Stimulated activated CD8-positive, alpha-beta memory T cell treated with anti-CD3 and anti-CD28 coated beads, Interleukin-15, amount 100 ng/mL, for 1 hour (primary cell): ENCODE measurements at places on chromosomes 3 and 15.

DNA sequence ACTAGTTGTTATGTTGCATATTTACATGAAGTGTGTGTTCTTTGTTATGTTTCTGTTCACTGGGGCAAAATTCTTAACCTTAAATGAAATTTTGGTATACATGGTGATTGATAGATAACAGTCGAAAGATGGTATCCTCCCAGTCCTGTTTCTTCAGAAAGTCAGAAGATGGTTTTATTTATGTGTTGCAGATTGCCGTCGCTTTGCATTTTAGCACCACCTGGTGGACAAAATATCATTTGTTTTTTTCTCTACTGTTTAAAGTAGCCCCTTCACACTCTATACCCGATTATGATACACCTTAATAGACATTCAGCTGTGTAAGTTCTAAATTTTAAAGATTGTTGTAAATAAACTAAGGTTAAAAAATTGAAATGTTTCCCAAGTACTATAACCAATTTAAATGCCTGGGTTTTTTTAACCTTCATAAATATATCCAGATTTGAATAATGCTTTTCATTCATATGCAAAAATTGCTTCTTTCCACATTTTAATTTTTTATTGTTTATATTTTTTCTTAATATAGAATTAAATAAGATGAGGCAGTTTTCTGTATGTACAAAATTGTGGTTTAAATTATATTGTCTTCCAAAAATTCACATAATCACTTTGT lies 152.2 kb downstream of the ALCAM start:
- DNase-seq = no peak

- DNase-seq = no peak
Observed at GRCh38 chr3:116947809-116948208, 238.2 kb downstream of the TUSC7 start.

DNA sequence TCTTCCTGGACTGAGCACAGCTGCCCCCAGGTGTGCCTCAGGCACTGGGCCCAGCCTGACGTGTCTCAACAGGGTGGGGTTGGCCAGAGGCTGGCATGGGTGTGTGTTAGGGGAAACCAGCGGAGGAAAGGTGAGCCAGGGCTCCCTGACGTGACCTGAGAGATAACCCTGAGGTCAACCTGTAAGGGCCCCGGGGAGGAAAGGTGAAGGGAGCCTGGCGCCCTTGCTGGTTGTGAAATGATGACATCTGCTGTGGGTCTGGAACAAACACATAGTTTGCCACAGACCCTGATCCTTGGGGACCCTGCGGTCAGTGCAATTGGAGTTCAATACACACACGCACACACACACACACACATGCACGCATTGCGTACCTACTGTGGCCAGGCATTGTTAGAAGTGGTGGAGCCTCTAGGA lies 100.2 kb upstream of the TLE3 start:
- no peak for DNase-seq

- DNase-seq = no peak
Observed at GRCh38 chr15:52445954-52446353, 82.7 kb downstream of the MYO5A start.

DNA sequence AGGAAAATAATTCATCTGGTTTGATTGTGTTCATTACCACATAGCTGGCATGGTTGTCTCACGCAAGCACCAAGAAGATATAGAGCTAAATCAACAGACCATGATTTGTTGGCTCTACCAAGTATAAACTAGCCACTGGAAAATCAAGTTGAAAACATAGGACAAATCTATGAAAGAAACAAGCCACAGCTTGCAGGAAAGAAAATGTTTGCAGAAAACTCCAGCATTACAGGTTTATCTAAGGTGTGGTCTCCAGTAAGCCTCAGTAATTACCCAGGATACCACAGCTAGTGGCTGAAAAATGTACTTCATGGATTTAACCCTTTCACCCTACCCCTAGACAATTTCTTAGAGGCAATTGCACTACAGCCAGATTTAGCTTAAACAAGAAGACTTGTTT lies 340.6 kb downstream of the SOX2 start:
- DNase-seq = no peak

DNA sequence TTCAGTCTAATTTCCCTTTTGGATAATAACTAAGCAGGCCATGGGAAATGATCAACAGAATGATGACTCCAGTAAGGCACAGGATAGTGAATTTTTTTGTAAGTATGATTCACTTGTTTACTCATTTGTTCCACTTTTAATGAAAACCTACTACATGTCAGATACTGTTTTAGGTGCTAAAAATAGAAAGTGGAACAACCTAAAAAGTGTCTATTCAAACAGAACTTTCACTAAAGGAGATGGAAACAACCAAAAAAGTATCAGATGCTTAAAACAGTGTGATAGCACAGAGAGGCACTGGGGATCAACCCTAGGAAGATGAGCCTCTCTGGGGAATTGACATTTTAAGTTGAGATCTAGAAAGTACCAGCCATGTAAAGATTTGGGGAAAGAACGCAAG lies 11.1 kb downstream of the RYK start:
- no peak for DNase-seq

GRCh38 chr3:112471596-112472325 lies 27.5 kb downstream of the BTLA start:
- no peak for DNase-seq

- DNase-seq = no peak
Observed at GRCh38 chr15:72923289-72923688, 129.0 kb upstream of the NEO1 start.

DNA sequence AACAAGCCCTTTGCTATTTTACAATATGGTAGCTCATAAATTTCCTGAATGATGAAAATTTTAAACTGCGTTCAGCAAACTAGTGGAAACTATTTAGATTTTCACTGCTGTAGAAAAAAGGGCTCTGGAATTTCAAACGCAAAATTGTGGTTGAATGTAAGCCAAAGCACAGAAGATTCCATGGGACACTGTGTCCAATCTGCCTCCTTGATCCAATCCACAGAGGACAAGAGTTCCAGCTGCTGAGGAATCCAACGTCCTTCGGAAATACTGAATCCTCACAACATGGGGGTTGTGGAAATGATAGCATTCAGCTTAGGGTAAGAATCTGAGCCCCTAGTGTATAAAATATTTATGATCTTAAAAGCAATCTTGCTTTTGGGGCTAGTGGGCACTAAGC lies 161.0 kb downstream of the PLD1 start:
- DNase-seq = no peak

DNA sequence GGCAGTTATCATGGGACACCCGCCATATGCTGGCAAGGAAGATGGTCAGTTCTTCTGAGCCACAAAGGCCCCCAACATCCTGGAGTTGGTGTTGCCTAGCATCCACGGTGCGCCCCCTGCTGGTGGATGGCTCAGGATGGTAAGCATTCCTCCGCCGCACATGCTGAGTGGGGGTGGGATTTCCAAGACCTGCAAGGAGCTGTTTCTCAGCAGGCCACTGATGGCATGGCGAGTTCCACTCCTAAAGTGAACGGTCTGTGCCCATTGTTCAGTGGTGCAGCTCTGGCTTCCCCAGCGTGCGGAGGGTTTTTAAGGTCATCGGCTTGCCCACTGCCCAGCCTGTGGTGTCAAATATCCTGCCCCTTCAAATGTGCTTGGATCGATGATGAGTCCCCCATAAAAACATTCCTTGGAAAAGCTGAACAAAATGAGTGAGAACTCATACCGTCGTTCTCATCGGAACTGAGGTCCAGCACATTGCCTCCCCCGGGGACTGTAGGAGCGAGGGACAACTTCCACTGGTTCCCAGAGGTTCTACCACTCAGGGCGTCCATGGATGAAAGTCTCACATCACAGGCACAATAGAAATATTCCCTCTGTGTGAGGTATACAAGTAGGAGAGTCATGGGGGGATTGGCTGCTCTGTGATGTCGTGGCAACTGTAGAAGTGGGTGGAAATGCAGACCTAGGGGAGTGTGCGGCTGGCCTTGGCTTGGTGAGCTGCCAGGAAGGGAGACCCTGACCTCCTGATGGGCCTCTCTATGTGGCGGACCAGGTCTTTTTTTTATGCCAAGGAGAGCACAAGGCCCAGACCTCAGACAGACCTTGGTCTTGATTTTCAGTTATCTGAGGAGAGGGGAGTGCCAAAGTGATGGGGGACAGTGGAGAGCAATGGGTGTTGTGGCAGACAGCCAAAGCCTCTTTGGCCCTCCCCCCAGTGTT lies 102.0 kb downstream of the SNRPN start:
- DNase-seq = no peak

DNA sequence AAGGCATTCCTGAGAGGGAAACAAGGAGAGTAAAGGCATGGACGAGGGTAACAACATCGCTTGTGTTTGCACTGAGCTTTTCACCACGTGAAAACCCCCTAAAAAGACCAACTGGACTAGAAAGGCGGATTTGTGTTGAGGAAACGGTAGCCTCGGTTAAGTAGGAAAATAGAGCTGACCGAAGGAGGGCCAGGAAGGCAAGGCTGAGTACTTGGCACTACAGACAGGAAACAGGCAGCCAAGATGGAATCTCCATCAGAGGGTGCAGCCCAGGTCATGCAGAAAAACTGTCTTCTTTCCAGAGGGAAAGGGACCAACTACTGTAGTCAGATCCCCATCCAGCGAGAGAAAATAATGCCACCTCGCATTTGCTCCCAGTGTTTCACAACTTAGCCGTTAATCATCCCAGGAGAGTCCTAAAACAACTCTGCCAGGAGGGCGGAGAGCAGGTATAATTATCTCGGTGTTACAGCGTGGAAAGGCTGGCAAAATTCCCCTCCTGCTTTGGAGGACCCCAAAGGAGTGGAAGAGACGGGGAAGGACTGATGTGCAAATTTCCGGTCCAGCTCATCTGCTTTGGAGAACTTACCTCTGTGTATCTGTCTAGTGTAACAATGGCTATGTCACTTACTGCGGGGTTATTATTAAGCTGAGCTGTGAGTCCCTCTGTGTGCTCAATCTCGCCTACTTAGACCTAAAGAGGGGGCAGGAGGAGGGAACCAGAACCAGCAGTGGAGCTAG lies 77.2 kb downstream of the MYO1E start:
- DNase-seq = no peak

- no peak for DNase-seq
Observed at GRCh38 chr15:52008359-52008697, 10.7 kb upstream of the MAPK6 start.

DNA sequence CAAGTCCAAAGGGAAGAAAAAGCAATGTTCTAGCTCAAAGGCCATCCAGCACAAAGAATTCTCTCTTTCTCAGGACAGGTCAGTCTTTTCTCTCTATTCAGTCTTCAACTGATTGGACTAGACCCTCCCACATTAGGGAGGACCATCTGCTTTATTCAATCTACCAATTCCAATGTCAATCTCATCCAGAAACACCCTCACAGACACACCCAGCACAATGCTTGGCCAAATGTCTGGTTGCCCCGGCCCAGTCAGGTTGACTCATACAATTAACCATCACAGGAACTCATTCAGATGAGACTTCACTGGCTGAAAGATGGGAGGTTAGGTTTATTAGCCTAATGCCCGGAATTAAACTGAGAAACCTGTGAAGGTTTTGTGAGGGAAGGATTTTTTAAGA lies 32.4 kb downstream of the ACAN start:
- DNase-seq = no peak

GRCh38 chr15:65369651-65370050 lies 8.2 kb downstream of the IGDCC3 start:
- no peak for DNase-seq

GRCh38 chr3:165125836-165126235 lies 47.5 kb upstream of the SI start:
- DNase-seq = no peak

GRCh38 chr3:87691109-87691508 lies 367.7 kb downstream of the CGGBP1 start:
- no peak for DNase-seq

GRCh38 chr3:111906656-111907055 lies 47.6 kb downstream of the PHLDB2 start:
- DNase-seq = no peak

DNA sequence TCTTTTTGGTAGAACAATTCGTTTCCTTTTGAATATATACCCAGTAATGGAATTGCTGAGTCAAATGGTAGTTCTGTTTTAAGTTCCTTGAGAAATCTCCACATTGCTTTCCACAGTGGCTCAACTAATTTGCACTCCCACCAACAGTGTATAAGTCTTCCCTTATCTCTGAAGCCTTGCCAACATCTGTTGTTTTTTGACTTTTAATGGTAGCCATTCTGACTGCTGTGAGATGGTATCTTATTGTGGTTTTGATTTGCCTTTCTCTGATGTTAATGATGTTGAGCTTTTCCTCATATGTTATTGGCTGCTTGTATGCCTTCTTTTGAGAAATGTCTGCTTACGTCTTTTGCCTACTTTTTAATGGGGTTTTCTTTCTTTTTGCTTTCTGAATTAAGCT lies 270.6 kb upstream of the MEIS2 start:
- DNase-seq = no peak

- no peak for DNase-seq
Observed at GRCh38 chr3:53795176-53795575, 51.0 kb downstream of the CHDH start.

- DNase-seq = no peak
Observed at GRCh38 chr3:31370380-31370666, 162.4 kb upstream of the STT3B start.

DNA sequence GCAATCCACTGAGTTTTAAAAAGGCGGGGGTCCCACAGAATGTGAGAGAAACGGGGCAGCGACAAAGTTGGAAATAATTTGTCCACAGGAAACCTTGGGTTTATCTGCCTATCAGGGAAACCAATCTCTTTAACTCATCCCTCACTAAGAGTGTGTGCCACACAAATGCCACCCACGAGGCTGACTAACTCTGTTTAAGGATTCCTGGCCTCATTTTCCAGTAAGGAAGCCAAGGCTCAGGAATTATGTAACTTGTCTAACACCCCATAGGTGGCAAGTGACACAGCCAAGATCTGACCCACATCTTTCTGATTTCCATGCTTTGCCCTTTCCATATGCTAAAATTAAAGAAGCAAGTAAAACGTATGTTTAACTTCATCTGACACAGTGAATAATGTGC lies 263.2 kb downstream of the CNTN3 start:
- DNase-seq = no peak

- no peak for DNase-seq
Observed at GRCh38 chr3:48429317-48429959, 448 bp downstream of the PLXNB1 start.

DNA sequence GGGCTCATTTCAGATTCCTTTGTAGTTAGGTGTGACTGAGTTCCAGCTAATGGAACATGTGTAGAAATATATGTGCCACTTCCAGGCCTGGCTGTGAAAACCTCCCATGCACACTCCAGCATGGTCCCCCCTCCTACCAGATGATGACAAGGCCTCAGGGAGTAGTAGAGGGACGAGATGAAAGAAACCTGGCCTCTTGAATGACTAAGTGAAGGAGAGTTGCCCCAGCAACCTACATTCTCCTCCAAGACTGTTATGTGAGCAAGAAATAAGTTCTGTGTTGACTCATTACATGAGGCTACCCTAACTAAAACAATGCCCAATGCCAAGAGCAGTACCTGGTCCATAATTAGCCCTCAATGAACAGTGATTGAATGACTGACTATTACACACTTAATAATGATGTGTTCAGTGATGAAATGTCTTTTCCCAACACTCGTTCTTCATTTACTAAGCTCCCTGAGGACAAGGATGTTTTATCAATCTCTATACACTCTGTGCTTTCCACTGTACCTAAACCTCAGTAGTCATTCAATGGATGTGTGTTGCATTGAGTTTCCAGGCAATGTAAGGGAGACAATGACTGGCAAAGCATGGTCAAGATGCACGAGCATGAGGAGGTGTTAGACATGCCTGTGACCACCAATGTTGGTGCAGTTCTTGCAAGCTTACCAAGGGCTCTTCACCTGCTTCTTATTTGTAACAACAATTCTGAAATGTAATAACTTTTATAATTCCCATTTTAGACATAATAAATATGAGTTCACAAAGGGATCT lies 62.0 kb upstream of the BCL6 start:
- no peak for DNase-seq
